Left cardiac atrium (tissue), 4 donors: ENCODE measurements at places on chromosomes 5 and 9. TPM values are rescaled to one million over a fixed set of nuclear protein-coding genes. Genes with fewer than 3 reads are reported as not detected.

GRCh38 chr5:109645707-109646192 lies 44.0 kb upstream of the MAN2A1 start:
- DNase-seq, result no peak

GRCh38 chr5:43168175-43168574 lies 23.9 kb upstream of the NIM1K start:
- DNase-seq, result no peak

GRCh38 chr9:35056571-35057270 lies 15.7 kb downstream of the VCP start:
- no peak for DNase-seq

DNA sequence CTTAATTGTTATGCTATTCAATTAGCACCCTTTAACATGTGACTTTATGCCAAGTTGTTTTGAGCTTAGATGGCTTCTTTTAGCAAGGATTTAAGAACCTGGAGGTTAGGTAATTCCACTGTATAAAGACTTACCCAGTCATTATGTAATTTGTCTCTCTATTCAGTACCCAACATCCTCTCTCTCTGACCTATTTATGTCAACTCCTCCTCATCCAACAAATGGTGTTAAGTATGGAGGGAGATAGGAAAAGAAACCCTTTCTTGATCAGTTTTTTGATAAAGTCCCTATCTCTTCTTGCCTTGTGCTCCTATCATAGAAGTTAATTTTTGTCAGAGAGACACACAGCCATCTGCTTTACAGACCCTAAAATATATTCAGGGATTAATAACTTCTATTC lies 181.2 kb upstream of the GPR151 start:
- no peak for DNase-seq

DNA sequence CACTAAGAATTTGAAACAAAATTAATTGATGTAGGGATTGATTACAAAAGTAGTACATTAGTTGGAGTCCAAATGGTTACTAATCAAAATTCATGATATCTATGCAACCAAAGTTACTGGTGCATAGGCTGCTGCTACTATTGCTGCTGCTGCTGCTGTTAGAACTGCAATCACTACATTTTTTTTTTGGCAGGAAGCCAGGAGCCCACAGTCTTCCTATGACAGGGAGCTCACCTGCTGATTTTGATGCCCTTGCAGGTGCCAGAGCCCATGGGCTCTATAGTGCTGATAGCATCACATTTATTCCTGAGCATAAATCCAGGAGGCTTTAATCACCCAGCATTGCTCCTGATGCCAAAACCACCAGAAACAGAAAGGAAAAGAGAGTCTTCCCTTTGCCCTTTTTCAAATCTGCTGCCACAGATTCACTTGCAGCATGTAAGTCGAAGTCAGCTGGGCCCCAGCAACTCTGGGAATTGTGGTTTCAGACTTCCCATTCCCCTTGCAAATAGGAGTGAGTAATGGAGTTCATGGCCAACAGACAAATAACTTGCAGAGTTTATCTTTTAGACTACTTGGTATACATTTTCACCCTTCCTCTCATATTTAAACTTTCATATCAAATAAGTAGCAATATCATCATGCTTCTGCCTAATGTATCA lies 17.6 kb downstream of the SLCO6A1 start:
- no peak for DNase-seq

- DNase-seq, result no peak
These were observed 265.7 kb upstream of the KLF4 start for GRCh38 chr9:107755246-107755645.

DNA sequence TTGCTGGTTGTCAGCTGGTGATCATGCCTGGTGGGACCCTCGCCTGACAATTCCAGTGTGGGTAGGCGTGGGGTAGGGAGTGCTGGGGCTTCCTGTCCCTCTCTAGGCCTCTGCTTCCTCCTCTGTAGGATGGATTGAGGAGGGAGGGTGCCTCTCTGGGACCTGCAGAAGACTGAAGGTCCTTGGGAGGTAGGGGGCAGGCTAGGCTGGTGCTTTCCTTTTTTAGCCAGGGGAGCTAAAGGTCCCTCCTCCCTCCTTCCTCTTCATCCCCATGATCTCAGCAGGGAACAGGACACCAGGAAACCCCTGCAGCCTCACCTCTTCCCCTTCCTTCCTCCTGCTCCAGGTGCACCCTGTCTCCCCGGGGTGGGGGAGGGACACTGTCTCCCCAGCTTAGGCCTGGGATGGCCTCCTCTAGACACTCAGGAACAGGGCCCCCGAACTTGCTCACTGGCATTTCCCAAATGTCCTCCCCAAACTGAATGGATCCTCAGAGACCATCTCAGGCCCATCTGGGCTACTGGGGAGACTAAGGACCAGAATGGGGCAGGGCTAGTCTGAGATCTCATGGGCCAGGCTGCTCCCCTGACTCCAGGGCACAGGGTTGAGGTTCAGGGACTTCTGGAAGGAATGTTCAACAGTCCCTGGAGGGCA lies 8.4 kb downstream of the SH2D3C start:
- DNase-seq, result no peak

- DNase-seq, result no peak
These were observed 127.4 kb downstream of the COL23A1 start for GRCh38 chr5:178462816-178463215.

GRCh38 chr5:88190106-88190834 lies 78.4 kb downstream of the TMEM161B start:
- DNase-seq, result no peak

DNA sequence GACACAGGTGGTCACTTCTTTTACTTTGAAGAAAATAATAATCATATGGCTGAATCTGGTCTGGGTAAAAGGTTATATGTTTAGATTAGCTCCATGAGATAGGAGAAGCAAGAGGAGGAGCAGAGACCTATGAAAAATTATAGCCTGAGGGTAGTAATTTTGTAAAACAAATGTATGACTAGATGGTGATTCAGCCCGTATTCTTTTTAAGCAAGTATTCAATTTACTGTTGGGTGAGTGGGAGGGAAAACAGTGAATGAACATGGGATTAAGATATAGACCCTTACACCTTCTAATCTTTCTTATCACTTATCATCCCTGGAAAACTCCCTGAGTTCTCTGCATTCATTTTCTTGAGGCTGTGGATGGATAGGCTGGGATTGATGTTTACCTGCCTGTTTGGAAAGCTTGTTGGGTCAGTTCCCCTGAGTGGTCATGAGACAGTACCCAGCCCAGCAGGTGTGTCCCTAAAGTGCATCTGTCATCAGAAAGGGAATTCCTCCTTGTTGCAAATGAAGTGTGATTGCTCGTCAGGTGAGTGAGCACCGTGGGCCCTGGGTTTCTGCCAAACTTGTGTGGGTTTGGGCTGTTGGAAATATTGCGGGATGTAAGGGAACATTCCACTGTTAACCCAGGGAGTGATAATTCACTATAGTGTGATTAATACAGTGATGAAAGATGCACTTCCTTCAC lies 101.2 kb upstream of the GDNF start:
- DNase-seq, result no peak

DNA sequence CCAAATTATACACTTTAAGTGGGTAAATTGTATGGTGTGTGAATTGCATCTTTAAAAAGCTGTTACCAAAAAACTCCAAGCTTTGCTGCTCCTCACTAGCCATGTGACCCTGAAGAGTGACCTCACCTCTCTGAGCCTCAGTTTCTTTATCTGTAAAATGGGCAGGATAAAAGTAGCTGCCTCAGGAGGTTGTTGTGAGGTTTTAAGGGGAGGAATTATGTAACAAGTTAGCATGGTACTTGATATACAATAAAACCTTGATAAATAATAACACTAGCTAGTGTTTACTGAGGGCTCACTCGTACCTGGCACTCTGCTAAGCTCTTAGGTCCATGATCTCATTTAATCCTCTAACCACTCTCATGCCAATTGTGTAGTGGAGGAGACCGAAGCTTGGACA lies 19.0 kb upstream of the PHF19 start:
- DNase-seq, result no peak

GRCh38 chr5:10479154-10479721 lies 37.6 kb downstream of the ROPN1L start:
- no peak for DNase-seq

GRCh38 chr5:149301744-149302380 lies 30.2 kb downstream of the AFAP1L1 start:
- no peak for DNase-seq

GRCh38 chr9:93603011-93603410 lies 26.6 kb downstream of the PHF2 start:
- DNase-seq, result no peak

DNA sequence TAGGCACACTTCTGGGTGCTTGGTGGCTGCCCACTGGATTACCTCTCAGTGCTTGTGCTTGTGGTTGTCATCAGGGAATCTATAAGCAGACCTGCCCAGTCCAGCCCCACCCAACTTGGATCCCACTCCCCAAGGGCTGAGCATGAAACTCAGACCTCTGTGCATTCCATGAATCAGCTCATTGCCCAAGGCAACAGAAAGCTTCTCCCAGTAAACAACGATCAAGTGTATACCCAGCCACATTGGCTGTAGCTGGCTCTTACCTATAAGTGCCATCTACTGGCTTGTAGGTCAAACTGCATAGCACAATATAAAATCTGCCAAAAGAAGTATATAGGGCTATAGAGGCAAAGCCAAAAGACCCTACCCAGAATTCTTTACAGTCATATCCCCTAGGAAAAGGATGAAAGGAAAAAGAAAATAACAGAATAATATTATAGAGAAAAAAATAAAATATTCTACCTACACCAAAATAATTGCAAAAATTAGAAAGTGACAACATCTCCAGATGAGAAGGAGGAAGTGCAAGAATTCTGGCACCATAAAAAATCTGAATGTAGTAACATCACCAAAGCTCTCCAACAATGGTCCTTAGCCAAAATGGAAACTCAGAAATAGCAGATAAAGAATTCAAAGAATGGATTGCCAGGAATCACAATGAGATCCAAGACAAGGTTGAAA lies 321.0 kb upstream of the TRPC7 start:
- no peak for DNase-seq

DNA sequence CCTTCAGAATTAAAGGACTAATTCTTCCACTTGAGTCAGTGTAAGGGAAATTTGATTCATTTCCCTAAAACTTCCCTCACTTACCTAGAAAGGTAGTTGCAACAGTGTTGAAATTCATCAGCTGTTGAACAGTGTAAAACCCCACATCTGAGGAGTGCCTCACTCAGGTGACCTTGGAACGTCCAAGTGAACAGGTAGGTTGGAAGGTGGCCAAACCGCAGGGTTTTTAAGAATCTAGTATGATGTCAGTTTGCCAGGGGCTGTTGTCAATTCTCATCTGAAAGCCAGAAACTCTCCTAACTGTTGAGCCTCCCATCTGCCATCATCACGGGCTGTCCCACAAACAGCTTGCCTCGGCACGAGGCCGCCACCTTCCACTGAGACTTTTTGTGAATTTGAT lies 105.7 kb downstream of the TMEM174 start:
- DNase-seq, result no peak

GRCh38 chr9:108973895-108974294 lies 39.4 kb downstream of the CTNNAL1 start:
- no peak for DNase-seq

- peak; percentile 96 for DNase-seq
These were observed at the start of gene ADRB2 for GRCh38 chr5:148826053-148826738. Gene ADRB2, plus strand, starts transcription at chr5:148826611. Its CDS starts 221 bp downstream, at chr5:148826832.

DNA sequence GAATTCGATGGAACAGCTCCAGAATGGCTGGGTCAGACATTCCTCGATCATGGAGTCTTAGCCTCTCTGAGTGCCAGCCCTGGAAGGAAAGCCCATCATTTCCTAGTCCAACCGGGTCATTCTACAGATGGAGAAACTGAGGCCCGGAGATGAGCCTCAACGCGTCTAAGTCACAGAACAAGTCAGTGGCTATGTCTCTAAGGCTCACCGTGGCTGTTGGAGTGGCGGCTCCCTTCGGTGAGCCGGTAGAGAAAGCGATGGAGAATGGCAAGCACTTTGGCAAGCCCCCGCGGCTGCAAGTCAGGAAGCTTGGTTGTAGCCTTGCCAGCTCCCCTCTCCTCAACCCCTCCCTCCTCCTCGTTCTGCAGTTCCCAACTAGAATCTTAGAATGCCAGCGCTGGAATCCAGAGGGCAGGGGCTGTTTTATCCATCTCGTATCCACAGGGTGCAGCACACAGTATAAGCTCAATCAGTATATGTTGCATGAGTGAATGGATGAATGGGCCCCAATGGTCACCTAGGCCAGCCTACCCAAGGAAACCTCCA lies 438 bp upstream of the ARSI start:
- no peak for DNase-seq

- DNase-seq, result no peak
These were observed 80.9 kb upstream of the SNX2 start for GRCh38 chr5:122693963-122694362.

DNA sequence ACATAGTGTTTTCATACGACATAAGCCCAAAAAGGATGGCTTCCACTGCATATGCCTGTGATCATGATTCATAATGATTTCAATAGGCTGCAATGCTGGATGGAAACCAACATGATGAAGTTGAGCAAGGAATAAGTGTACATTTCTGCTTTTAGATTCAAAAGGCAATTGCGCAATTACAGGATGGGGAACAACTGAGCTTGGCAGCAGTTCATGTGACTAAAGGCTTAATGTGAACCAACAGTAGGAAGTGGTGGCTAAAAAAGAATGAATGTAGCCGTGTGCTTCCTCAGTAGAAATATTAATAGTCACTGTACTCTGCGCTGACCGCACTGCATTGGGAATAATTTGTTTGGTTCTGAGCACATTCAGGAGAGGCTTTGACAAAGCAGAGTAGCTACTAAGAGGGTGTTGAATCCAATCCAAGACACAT lies 51.2 kb downstream of the SLC1A3 start:
- peak; percentile 51 for DNase-seq

DNA sequence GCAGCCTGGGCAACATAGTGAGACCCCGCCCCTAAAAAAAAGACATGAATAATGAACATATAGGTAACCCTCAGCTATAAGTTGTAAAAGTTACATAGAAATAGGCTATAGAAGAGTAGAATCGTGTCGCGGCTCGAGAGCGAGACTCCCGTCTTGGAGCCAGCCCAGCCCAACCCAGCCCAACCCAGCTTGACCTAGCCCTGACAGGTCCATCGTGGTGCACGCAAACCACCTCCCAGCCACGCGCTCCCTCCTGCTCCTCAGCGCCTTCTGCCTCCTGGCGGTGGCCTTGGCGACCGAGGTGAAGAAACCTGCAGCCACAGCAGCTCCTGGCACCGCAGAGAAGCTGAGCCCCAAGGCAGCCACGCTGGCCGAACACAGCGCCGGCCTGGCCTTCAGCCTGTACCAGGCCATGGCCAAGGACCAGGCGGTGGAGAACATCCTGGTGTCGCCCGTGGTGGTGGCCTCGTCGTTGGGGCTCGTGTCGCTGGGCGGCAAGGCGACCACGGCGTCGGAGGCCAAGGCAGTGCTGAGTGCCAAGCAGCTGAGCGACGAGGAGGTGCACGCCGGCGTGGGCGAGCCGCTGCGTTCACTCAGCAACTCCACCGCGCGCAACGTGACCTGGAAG lies 10.8 kb downstream of the KIF24 start:
- no peak for DNase-seq

The CDH18 gene
- not detected for total RNA-seq

The PCDHB15 gene
- total RNA-seq, result 4.5 TPM

The SEMA6A gene
- 5.7 TPM for total RNA-seq

The F2RL2 gene
- total RNA-seq, result 0.39 TPM

The MATR3 gene
- total RNA-seq, result 104 TPM

The CDHR2 gene
- total RNA-seq, result 0.29 TPM
